ENCODE measurements at places on chromosomes 16 and 17. TPM values are rescaled to one million over a fixed set of nuclear protein-coding genes. Genes with fewer than 3 reads are reported as not detected.

The TMC7 gene
- total RNA-seq = not detected

The SLFN13 gene
- total RNA-seq = 1.5 TPM

The SAMD14 gene
- 8.9 TPM for total RNA-seq

The PRR15L gene
- not detected for total RNA-seq

The ABCC6 gene
- not detected for total RNA-seq

The CA7 gene
- total RNA-seq = not detected

The TAC4 gene
- not detected for total RNA-seq

Data from cardiac atrium fibroblast (primary cell).